Karpas-422 (cell line): ENCODE measurements at places on chromosomes 6 and 20.

GRCh38 chr6:75934643-75935472 lies 137.6 kb downstream of the IMPG1 start:
- peak; percentile 85 for DNase-seq

GRCh38 chr20:49595811-49596561 lies 28.0 kb upstream of the PTGIS start:
- DNase-seq = peak; percentile 31

- DNase-seq = no peak
Measured at GRCh38 chr6:45174045-45174444, 154.1 kb upstream of the RUNX2 start.

GRCh38 chr20:37797669-37798175 lies 103.9 kb downstream of the CTNNBL1 start:
- no peak for DNase-seq

GRCh38 chr6:90187437-90188121 lies 109.1 kb downstream of the BACH2 start:
- DNase-seq = no peak

GRCh38 chr6:139533171-139533570 lies 158.7 kb upstream of the CITED2 start:
- no peak for DNase-seq

GRCh38 chr6:30767944-30768301 lies 23.6 kb upstream of the IER3 start:
- DNase-seq = no peak

- DNase-seq = no peak
Measured at GRCh38 chr6:90467546-90467945, 119.3 kb downstream of the MAP3K7 start.

- no peak for DNase-seq
Measured at GRCh38 chr6:45320349-45320748, 7.8 kb upstream of the RUNX2 start.

- DNase-seq = no peak
Measured at GRCh38 chr6:3940703-3941102, 91.5 kb downstream of the FAM50B start.

DNA sequence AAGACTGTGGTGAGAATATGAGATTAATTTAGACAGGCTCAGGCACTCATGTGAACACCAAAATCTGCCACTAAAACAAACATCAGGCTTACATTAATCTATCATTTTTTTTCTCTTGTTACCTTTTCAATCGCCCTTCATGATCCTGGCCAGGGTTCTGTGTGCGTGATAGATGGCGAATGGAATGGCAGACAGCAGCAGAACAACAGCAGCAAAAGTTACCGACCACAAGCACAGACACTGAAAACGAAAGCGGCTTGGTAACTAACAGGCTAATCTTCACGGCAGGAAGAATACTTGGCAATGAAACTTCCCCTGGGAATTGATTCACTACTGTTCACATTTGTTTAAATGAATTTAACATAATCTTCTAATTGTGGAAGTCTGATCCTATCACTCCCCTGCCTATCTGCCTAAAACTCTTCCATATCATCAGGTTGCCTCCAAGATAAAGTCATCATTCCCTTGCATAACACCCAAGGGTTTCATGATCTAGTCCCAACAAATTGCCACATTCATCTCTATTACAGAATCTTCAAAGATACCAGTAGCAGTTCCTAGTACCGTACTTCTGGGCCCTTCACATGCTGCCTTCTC lies 28.7 kb downstream of the PTPRK start:
- DNase-seq = no peak

- DNase-seq = no peak
Measured at GRCh38 chr6:111803804-111804203, 69.4 kb downstream of the FYN start.

DNA sequence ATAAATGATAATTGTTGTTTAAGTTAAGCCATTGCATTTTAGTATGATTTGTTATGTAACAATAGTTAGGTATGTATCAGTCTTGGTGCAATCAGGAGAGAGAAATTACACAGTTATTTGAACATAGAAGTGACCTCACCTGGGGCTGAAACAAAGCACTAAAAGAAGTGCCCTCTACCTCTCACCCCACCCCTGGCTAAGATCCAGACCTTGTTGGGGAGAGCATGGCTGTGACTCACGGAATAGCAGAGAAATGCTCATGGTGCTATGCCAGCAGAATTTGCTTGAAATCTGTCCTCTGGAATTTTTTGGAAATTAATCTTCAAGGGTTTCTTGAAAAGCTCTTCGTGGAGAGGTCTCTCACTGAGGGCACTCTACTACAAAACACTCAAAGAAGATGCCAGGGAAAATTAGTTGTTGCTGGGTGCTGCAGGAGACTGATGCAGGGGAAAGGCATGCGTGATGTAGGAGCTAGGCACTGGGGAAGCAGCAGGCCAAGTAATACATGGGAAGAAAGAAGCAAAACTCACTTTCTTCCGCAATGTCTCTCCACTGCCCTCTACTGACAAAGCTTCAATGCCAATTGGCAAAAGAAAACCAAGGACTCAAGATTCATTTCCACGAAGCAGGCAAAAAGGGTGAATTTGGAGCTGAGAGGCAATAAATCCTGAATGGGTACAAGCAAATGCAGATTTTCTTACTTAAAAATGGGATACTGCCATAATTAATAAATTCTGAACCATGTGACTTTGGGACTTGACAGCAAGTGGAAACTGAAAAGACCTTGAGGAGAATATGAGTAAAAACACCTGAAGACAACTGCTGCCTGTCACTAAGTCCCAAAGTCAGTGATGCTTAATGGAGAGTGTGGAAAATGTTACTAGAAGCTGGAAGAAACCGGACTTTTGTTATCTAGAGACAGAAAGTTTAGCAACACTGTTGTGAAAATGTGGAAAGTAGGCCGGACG lies 136.3 kb upstream of the ZNF184 start:
- DNase-seq = peak; percentile 76

DNA sequence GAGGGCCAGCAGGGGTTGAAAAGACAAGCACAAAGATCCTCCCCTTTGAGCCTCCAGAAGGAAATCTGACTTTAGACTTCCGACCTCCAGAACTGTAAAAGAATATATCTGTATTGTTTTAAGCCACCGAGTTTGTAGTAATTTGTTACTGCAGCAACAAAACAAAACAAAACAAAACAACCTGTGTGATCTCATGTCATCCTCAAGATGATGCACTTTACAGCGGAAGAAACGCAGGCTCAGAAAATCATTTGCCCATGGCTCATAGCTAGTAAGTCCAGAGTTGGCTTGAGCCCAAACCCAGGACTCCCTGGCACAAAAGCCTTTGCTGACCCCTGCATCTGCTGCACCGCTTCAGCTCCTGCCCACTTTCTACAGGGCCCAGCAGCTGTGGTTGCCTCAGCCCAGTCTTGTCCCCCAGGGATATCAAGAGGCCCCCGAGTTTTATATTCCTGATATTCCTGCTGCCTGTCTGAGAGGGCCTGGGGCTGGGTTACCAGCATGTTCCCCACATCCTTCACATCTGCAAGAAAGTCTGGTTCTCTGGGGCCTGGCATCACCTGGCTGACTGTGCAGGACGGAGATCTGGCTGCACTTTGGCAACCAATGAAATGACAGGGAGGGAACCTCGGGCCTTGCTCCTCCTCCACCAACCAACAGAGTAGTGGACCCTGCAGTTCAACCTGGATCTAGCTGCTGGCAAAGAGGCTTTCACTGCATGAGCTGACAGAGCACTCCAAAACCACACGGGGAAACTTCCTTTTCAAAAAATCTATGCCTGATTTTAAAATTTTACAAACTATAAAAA lies 56.9 kb downstream of the JPH2 start:
- no peak for DNase-seq

DNA sequence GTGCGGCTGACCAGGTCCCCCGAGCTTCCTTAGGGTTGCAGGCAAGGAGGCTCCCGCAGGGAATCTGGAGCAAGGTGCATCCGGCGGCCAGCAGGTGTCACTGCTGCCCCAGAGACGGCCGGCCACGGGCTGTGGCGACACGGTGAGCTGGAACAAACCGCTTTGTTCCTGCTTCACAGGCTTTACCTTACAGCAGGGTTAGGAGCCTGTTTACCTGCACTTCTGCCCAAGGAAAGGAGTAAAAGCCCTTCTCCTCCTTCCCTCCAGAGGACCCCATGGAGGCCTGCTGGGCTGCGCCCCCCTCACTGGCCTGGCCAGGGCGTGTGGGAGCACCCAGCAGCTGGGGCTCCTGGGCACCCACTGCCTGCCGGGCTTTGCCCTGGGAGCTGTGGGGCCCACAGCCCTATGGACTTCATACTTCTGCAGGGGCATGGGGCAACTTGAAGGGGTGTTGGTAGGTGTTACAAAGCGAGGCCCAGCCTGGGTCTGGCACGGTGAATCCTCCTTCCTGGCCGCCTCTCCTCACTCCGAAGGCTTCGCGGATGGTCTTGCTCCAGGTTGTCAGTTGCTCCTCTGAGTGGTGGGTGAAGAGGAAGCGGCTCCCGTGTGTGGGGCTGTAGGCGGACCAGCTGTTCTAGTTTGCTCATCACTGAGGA lies 88.4 kb downstream of the CDC5L start:
- DNase-seq = peak; percentile 83

DNA sequence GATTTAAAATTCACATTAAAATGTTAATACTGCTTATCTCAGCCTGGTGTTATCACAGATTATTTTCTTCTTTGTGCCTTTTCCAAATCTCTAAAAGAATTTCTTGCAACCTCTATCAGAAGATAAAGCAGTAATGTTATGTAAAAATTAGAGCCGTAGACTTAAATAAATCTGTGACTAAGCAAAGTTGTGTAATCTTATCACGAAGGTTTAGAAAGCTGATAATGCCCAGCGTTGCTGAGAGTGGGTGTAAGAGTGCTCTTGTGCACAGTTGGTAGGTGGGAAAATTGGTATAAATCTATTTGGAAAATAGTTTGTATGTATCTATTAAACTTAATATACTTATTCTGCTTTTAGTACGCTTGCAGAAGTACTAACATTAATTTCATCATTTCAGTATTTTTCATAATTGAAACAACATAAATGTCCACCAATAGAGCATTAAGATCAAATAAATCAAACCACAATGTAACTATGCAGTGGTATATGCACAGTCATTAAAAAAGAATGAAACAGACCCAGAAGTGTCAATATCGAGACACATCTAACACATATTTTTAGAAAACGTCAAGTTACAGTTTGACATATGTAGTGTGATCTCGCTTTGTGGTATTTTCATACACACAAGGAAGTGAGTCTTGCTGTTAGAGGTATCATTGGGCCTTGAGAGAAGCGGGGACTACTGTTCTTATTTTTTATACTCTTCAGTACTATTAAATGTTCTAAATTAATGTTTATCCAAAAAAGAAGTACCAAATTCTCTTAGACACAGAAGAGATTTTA lies 54.4 kb upstream of the PBOV1 start:
- DNase-seq = no peak

DNA sequence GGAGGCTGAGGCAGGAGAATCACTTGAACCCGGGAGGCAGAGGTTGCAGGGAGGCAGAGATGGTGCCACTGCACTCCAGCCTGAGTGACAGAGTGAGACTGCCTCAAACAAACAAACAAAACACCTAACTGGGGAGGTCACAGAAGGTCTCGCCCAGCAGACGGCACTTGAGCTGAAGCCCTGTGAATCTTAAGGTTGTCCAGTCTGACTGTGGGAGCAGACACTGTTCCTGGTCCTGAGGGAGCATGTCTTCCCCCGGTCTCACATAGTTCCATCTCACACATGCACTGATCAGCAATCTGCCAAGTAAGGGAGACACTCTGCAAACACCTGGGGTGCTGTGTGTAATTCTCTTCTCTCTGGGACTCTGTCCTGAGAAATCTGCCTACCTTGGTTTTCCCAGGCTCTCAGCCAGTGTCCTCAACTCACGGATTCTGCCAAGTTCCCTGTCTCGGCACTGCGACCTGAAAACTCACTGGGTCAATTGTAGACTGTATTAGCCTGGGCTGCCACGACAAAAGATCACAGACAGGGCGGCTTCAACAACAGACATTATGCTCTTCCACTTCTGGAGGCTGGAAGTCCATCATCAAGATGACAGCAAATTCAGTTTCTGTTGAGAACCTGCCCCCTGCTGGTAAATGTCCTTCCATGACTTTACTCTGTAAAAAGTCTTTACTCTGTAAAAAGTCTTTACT lies 94.3 kb downstream of the JPH2 start:
- DNase-seq = peak; percentile 89

DNA sequence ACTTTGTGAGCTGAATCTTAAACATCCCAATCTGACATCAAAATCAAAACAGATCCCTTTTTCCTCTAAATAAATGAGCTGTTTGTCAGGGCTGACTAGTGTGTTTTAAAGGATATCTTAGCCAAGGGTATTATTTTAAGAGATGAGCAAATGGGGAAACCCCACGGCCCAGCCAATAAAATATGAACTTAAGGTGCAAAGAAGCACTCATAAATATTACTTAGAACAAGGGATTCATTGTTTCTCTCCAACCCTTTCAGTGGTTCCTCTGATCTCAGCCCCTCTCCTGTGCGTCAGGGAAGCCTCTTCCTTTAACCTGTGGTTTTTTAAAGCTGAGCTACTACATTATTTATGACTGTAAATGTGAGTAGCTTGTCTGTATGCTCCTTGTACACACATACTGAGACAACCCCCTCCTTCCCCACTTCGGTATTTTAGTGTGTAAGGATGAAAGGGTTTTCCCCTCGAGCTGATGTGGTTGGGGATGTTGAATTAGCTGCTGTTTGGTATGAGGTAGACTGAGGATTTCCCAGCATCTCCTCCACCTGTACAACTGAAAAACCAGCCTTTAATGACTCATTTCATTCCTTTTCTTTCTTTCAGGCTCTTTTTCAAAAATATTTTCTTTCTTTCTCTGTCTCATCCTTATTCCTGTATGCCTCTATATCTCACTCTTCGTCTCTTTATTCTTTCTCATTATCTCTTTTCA lies 6.5 kb downstream of the BMP5 start:
- no peak for DNase-seq

DNA sequence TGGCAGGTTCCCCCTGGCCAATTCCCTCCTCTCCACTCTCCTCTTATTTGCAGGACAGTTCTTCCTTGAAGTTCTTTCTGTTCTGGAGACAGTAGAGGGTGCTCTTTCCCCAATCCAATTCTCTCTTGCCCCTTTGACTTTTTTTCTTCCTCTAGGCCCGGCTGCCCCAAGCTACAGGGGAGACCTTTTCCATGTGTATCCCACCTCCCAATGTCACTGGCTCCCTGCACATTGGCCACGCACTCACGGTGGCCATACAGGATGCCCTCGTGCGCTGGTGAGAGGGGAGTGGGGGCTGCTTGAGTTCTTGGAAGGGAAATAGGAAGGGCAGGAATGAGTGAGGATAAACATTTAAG lies 1.5 kb downstream of the VARS2 start:
- peak; percentile 72 for DNase-seq

GRCh38 chr6:142956726-142957125 lies 11.8 kb upstream of the HIVEP2 start:
- DNase-seq = no peak

GRCh38 chr20:64143018-64143801 lies 21.0 kb upstream of the MYT1 start:
- no peak for DNase-seq

GRCh38 chr6:146364816-146365594 lies 178.6 kb upstream of the RAB32 start:
- no peak for DNase-seq

DNA sequence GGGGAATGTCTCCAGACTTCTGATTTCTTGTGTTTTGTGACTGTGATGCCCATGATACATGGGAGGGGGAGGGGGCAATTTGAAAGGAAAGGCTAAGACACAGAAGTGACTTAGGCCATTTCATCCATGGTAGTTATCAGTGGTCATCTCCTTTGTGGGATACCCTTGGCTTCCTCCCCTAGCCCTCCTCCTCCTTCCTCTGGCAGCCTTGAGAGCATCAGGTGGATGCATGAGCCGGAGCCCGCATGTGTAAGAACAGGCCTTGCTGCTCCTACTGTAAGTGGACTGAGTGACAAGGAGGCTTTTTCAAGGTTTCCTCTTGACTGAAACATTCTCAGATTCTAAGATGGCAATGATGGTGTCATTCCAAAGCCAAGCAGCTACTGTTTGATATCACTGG lies 874 bp downstream of the CD83 start:
- no peak for DNase-seq

GRCh38 chr6:115717472-115717871 lies 343.2 kb downstream of the FRK start:
- no peak for DNase-seq
